ENCODE measurements at places on chromosomes 5 and 9.
A peak's percentile ranks its signal among the peaks of the same experiment; 100 is the strongest.

GRCh38 chr9:127402401-127403090 is 5.6 kb downstream of the SLC2A8 start:
- DNase-seq = no peak

GRCh38 chr9:83670381-83670780 is 37.4 kb downstream of the UBQLN1 start:
- no peak for DNase-seq

GRCh38 chr9:91948597-91949391 is 1.2 kb downstream of the ROR2 start:
- DNase-seq = peak; percentile 69

GRCh38 chr5:36613771-36614656 is 7.6 kb downstream of the SLC1A3 start:
- DNase-seq = no peak

- DNase-seq = peak; percentile 68
These were observed 144.5 kb upstream of the TNC start for GRCh38 chr9:115262477-115262876.

DNA sequence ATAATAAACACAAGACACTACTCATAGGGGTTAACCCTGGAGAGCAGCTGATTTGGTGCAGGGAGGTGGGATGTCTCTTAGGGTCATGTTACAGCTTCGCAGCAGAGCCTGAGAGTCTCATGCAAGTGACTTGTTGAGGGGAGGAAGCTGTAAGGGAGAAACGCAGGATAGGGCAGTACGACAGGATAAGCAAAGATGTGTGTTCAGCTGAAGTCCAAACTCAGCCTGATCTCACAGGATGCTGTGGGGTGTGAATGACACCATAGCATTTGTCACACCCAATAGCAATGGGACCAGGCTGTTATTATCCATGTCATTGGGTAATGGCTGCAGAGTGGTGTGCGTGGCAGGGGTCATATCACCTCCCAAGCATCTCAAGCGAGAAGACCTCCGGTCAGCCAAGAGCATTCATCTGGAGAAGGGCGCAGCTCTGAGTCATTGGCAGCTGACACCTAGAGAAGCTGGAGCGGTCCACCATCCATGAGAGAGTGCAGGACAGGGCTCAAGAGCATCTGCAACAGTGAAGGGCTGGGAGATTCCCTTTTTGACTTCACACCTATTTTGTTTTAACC is 49.2 kb upstream of the RPL26L1 start:
- no peak for DNase-seq

GRCh38 chr9:68750786-68751185 is 45.7 kb downstream of the PIP5K1B start:
- DNase-seq = no peak

- no peak for DNase-seq
These were observed 209.5 kb downstream of the CD180 start for GRCh38 chr5:66987126-66987525.

DNA sequence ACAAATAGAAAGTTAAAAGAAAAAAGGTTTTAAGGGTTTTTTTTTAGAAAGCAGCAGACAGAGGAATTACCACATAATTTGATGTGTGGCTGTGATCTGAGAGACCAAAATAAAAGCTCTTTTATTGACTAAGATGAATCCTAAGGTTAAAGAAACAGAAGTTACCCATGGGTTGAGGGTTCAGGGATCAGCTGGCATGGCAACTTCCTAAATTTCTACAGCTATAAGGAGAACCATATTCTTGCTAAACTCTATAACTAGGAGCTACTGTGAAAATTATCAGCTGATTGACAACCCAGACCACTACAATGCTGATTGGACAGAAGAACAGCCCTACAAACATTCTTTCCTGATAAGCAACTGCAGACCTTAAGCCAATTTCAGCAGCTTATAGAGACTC is 40.2 kb downstream of the TMEM215 start:
- no peak for DNase-seq

- DNase-seq = no peak
These were observed 6.2 kb upstream of the LIFR start for GRCh38 chr5:38562444-38563210.

DNA sequence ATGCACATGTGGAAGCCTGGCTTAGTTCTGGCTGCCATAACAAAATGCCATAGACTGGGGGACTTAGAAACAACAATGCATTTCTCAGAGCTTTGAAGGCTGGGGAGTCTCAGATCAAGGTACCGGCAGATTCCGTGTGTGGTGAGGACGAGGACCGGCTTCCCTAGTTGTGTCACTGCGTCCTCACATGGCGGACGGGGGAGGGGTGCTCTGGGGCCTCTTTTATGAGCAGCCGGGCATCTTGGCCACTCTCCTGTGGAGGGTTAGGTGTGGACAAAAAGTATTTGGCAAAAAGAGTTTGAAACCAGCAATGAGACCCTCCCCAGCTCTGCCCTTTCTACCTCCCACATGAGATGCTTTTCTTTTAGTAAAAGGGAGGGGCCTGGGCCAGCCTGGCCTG is 118.5 kb upstream of the LPCAT1 start:
- no peak for DNase-seq

DNA sequence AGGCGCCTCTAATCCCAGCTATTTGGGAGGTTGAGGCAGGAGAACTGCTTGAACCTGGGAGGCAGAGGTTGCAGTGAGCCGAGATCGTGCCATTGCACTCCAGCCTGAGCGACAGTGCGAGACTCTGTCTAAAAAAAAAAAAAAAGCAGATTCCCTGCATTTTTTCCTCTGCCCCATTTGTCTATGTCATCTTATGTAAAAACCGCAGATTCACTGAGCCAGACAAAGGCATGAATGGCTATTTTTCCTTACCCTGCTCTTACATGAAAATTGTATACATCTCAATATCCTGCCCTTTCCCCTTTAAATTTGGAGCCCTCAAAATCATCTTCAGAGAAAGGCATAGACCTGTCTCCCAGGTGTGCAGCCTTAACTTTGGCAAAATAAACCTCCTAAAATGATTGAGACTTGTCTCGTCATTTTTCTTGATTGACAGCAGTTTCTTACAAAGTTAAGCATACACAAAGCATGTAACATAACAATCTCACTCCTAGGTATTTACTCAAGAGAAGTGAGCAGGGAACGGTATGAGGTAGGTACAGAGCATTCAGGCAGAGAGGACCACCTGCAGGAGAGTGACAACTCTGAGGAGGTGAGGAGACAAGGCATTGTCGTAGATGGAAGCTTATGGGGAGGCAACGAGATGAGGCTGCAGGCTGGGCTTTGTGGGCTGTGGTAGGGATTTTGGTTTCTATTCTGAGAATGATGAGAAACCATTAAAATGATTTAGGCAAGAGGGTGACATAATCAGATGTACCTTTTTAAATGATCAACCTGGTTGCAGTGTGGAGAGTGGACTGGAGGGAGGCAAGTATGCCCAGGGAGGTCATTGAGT is 65.7 kb upstream of the IL6ST start:
- no peak for DNase-seq

- DNase-seq = no peak
These were observed 16.0 kb downstream of the CXXC5 start for GRCh38 chr5:139664086-139664693.

GRCh38 chr9:81671880-81672280 is 17.5 kb downstream of the TLE1 start:
- DNase-seq = peak; percentile 96

DNA sequence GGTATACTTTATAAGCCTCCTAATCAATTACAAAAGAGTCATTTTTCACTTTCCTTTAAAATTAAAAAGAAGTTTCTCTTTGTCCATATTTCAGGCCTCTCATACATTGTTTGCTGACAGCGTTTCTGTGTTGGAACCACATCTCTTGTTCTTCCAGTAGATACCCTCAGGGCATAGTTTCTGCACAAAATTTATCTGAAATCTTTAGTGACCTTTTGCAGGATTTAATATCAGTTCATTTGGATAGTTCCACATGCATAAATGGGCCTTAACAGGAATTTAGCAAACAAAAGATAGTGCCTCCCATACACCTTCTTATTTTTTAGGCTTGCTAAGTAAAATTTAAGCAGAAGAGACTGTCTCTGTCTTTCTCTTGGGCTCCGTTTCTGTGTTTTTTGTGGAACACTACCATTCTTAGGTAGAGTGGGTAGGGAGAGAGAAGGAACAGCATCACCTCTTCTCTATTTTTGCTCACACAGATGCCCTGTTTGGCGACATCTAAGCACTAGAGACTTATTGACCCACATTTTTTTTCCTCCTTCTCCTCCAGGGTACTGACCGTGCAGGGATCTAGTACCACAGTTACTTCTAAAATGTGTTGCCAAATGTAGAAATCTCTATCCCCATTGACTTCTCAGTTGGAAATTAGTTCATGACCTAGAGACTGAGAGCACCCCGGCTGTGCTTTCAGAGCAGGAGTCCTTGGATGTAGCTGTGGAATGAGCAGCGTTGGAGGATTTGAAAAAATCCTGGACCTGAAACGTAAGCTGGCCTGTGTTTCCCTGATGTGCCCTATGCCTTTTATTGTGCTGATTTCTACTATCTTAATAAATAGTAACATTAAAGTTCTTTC is 22.1 kb downstream of the ARHGAP26 start:
- no peak for DNase-seq

DNA sequence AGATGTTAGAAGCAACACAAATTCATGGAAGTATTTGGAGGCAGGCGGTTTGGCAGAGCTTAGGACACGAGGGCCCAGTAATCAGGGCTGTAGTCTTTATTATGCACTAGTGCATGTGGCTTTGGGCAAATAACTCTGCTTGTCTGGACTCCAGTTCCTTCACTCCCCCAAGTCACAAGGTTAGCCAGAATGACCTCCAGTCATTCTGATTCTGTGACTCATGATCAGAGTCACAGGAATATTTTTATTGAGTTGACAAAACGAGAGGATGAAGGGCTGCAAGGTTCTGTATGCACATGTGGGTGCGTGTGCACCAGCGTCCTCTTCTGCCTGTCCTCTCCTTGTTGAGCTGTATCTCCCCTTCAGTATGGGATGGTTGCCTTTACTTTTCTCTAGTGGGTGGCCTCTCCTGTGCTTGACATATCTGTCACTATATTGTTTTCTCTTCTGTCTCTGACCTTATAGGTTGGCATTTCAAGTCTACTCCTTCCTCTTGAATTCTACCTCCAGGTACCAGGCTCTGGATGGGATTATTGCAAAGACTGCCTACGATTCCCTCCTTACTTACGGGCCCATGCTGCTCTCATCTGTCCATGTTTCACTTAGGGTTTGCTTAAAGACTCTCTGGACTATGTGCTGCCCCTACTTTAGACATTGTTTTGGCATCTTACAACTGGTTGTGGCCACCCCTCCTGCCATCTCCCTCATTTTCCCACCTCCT is 94.6 kb downstream of the KDM4C start:
- DNase-seq = no peak

GRCh38 chr5:17180864-17181723 is 36.3 kb upstream of the BASP1 start:
- no peak for DNase-seq

DNA sequence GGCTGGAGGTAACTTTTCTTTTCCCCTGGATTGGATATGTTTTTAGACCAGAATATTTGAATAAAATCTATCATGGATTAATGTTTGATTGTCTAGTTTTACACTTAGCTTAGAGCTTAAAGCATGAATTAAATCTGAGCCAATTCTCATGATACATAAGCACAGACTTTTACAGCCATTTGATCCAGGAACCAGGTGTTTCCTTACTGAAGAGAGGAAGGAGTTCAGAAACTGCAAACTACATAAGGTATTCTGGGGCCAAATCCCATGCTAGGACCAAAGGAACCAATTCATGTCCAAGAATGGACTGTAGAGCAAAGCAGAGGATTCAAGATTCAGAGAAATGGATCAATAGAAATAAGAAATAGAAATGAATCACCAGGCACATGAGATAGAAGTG is 360.4 kb upstream of the ZNF608 start:
- DNase-seq = no peak

GRCh38 chr9:9631284-9631683 is 981.5 kb downstream of the PTPRD start:
- DNase-seq = no peak

GRCh38 chr5:150164211-150164980 is 2.2 kb upstream of the CDX1 start:
- peak; percentile 85 for DNase-seq

- DNase-seq = peak; percentile 50
These were observed 1.5 kb downstream of the LTC4S start for GRCh38 chr5:179795049-179795862.

GRCh38 chr5:167049043-167049663 is 1242.3 kb upstream of the WWC1 start:
- DNase-seq = no peak

DNA sequence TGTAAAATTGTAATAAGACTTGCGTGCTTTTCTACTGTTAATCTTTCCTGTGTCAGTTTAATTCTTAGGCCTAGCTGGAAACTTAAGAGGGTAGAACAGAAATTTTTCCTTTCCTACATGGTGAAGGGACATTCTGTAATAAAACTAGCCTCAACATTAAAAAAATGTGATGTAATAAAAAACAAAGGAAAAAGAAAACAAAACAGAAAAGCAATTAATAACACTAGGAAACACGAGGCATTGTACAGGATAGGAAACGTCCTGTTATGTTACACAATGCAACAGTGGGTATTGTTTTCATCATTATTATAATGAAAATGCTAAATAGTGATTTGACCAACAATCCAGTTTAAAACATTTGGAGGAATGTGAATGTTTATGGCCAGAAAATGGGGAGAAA is 47.8 kb downstream of the FXN start:
- no peak for DNase-seq

DNA sequence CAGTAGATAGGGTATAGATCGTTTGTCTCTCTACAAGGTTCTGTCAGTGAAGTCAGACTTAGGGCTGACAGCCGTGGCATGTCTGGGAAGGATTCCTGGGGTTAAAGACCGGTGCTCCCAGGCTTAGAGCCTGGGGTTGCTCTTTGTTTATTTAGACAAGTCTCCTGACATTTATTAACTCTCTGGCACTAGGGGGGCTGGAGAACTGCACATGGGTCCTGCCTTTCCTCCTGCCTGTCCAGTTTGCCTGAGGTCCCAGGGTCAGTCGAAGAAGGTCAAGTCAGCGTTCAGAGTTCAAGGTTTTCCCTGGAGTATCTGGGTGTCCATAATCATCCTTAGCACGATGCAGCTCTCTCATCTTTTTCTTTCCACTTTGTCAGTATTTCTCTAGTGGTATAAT is 5.6 kb downstream of the EGFLAM start:
- DNase-seq = no peak

- no peak for DNase-seq
These were observed 66.6 kb upstream of the ECM2 start for GRCh38 chr9:92602413-92602812.

GRCh38 chr5:36891266-36891665 is 14.7 kb downstream of the NIPBL start:
- DNase-seq = no peak

- no peak for DNase-seq
These were observed 78.8 kb downstream of the GNAQ start for GRCh38 chr9:77952635-77953328.

DNA sequence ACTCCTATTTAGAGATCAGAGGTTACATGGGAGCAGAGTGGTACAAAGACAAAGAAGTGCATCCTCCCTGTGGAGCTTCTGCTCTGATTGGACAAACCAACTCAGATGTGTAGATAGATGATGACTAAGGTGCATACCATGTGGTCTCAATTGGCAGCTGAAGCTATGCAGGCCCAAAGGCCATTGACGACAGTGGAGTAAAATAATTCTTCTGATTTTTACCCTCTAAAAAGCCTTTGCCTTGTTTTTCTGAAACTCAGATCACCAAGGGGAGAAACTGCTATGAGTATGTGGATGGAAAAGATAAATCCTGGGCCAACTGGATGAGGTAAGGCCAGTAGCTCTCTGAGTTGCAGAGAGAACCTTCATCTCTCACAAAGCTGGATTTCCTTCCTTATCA is 15.6 kb downstream of the PRDM9 start:
- DNase-seq = no peak

- DNase-seq = no peak
These were observed 10.2 kb downstream of the ZNF169 start for GRCh38 chr9:94269264-94269663.

Measured in right hindlimb (tissue), 1 donor.